Heart left ventricle (tissue), 16 donors: ENCODE measurements at places on chromosomes 12 and 14.
A peak's percentile ranks its signal among the peaks of the same experiment; 100 is the strongest.

DNA sequence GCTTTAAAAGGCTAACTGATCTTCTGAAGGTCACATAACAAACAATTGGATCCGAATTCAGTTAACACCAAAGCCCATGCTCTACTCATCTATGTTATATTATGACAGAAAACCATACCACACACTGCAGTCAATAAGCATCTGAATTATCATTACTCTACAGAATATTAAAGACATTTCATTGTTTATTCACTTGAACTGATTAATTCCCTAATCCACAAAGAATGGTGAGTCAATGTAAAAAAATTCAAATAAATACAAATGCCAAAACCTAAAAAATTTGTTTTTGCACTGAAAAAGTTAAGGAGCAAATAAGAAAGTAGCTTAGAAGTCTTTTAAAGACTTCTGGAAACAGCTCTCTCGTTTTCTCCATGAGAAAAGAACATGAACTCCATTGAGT, 13.7 kb downstream of the NID2 start:
- no peak for DNase-seq

DNA sequence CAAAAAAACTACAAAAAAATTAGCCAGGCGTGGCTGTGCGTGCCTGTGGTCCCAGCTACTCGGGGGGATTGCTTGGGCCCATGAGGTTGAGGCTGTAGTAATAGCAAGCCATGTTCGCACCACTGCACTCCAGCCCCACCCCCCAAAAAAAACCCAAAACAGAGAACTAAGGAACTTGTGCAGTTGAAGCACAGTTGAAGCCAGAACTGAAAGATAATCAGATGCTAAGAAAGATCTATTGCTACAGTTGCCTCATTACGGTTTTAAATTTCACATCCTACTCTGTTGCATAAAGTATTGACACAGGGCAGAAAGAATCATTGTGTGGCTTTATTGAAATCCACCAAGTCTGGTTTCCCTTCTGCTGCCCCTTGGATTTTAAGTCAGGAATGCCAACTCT, 3.8 kb downstream of the CS start:
- DNase-seq: no peak

- no peak for DNase-seq
These were observed 68.8 kb downstream of the SLCO1A2 start for GRCh38 chr12:21265932-21266331.

- no peak for DNase-seq
These were observed 3.5 kb upstream of the GYS2 start for GRCh38 chr12:21608196-21608595.

GRCh38 chr12:4628406-4628805, 20.4 kb downstream of the AKAP3 start:
- DNase-seq: no peak

DNA sequence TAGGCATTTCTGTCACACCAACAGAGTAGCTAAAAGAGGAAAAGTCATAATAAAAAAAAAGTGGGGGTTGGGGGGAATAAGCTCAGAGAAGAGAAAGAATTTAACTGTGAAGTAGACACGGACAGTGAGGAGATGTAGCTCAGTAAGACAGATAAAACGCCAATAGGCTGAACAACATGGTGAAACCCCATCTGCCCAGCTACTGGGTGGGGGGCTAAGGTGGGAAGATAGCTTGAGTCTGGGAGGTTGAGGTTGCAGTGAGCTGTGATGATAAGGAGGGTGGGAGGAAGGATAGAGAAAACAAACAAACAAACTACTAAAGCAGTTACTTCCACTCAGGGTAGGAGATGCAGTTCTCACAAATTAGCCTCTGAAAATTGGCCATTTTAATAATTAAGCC, 25.0 kb downstream of the HECTD4 start:
- no peak for DNase-seq

DNA sequence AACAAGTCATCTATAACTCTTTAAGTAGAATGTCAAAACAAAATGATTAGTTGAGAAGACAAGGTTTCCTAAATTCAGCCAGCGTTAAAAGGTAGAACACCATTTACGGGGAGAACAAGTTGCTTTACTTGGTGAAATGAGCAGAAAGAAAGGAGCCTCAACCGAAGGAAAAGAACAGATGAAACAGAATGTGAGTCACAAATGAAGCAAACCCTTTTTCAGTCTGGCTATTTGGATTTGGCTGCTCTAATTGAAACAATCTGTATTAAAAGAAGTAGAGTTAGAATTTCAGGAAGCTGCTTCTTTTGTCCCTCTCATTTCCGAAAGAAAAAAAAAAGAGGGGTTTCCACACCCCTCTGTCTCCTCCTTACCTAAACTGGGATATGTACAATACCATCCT, 34.6 kb downstream of the CEP128 start:
- no peak for DNase-seq

DNA sequence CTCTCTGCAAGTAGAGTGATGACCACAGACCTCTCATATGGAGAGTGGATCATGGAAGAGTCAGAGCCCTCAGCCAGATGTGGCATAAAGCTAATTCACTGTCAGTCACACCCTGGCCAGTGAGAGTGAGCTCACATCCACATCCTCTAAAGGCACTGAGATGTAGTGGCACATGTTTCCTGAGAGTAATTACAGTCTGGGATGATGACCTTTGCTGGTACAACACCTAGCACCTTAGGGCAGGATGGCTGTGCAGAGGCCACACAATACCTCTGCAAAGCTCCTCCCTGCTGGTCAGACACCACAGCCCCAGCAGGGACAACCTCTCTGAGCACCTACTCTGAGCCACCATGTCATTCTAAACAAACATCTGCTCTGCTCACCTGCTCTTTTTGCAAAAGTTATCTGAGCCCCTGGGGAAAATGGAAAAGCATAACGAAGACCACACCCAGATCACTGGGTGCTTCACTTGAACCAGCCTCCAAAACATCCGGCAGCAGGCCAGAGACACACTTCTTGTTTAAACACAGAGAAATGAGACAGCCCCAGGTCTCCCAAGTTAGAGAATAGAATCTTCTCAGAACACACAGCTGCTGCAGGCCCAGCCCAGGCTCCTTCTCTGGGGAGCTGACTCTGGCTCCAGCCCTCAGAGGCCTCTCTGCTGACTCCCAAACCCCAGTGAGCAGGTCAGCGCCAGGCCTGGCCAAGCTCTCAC, 30.3 kb downstream of the PITPNM2 start:
- no peak for DNase-seq

GRCh38 chr12:15712823-15713660, 76.1 kb downstream of the EPS8 start:
- peak; percentile 55 for DNase-seq

DNA sequence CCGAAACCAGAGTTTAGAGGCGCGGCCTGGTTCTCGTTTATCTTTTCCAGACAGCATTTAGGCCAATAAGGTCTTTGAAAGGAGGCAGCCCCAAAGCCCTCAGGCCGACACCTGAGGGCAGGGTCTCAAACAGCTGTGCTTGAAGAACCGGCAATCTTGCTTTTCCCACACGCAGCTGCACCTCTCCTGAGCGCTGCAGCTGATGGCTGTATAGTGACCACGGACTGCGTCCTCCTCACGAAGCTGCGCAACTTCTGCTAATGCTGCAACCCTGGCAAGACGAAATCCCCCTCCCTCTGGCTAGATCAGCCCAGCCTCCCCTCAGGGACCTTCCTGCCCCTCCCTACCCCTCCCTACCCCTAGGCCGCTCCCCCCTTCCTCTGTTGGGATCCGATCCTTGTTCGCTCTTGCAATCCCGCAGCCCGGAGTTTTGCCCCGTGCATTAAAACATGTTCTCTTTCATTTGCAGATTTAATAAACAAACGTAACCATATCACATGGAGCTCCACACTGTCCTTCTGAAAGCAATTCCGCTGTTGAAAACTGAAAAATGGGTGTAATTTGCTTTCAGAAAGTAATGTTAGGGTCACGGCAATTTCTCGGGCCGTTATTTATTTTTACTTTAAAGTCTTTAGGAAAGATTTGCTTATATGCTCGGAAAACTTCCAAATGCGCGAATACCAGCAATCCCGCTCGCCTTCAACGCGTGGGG, 4.8 kb upstream of the PAX9 start:
- DNase-seq: no peak

DNA sequence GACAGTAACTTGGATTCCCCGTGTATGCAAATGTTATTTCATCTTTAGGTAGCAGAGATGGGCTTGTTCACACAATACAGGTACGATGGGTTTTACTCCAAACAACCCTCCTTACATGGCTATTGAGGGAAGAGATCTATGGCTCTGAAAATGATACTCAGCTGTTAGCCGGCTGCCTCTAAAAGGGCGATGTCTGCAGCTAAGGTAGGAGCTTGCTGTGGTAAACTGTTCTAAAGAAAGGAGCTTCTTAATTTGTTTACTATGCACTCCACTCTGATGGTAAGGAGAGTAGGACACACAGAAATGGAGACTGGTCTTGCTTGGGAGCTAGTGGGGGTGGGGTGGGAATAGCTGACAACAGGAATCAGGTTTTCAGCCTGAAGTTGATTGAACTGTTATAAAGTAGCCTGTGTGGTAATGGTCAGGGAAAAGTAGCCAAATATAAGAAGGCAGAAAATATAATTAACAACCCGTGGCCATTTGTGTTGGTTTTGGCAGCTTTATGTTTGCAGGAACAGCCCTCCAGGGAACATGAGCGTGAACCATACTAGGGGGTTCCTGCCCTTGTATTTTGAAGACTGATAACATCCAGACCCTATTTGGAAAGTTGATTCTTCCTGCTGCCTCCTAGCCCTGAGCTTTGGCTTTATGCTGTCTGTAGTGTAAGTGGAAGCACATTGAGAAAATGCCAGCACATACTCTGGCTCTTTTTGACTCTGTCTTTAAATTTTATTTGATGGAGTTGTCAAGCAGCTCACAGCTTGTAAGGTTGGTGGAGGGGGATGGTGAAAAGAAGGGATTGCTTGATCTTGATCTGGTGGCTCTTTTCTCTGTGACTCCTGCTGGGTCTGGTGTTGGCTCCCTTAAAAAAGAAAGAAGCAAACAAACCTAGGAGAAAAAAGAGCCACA, 929.8 kb downstream of the DIO2 start:
- DNase-seq: no peak

- DNase-seq: no peak
These were observed 442.5 kb downstream of the CCER1 start for GRCh38 chr12:90512518-90512917.

DNA sequence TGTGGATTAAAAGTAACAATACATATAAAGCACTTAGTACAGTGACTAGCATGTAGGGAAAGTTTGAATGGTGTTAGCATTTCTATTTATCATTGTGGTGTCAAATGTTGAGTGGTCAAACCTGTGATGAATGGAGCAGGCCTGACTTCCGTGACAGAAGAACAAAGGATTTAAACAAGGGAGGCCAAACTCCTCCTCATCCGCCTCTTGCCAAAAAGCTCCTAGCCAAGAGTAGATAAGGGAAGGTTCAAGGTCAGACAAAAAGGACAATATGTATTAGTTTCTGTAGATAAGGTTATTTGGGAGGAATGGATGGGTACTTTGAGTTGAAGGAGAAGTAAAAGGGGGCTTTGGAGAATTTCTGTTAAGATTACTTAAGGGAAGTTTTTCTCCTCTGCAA, 6.5 kb downstream of the RNASE7 start:
- DNase-seq: no peak

DNA sequence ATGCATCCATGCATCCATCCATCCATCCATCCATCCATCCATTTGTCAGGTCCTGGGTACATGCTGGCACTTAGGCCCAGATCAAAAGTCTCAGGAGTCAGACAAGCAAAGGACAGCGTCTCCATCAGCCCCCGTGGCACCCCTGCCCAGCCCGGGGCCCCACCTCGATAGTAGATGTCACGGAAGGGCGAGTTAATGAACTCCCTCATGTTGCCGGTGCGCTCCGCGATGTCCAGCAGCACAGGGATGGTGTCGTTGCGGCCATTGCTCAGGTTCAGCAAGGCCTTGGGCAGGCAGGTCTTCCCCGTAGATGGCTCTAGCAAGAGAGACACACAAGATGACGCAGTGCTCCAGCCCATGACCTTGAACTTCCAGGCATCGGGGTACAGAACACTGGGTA, 30.4 kb downstream of the TRPV4 start:
- DNase-seq: no peak

DNA sequence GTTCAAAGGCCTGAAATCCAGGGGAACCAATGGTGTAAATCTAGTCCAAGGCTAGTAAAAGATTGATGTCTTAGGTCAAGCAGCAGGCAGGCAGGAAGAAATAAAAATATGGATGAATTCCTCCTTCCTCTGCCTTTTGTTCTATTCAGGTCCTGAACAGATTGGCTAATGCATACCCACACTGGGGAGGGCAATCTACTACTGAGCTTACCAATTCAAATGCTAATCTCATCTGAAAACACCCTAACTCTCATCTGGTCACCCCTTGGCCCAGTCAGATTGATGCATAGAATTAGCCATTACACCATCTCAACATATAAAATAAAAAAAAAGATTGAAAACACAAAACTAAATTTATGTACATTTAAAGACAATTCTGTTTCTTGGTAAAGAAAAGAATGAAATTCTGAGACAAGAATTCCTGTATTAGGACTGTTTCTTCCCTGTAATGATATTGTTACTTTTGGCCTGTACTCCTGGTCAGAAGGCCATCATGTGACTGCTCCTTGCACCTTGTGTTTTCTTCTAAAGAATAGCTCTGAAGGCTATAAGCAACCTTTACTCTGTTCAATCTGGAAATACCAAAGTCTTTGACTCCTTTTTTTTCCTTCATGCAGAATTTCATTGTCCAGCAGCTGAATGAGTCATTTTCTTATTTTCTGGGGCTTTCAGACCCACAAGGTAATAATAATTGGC, 19.9 kb downstream of the CLEC6A start:
- no peak for DNase-seq

DNA sequence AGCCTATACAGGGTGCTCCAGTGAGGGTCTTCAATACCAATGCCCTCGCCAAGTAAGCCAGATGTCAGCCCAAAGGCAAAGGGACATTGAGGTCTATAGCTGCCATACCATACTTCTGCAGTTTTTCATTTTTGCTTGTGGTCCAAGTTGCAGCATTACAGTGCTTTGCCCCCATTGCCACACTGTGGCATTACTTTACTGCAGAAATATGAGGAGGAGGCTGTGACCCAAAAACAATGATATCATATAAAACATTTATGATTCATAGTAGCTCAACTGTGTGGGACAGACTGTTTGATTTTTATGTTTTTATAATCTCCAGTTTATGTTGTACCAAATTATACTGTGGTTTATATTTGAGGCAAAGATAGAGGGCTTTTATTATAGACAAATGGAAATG, 64.1 kb downstream of the KIAA0586 start:
- DNase-seq: no peak

DNA sequence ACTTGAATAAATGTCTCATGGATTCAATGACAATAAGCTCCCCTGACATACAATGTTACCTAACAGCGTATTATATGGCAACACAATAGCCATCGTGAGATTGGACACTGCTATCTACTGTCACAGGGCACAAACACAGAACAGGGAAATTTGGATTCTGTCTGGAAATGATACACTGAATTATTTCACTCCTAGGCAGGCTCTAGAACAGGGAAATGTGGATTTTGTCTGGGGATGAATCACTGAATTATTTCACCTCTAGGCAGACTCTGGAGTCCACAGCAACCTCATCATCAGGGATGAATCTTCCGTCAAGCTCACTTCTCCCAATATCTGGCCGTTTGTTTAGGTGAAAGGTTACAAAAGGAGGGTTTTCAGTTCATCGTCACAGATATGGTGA, 288.8 kb downstream of the TMEM132D start:
- no peak for DNase-seq
